Stimulated activated CD4-positive, alpha-beta T cell treated with anti-CD3 and anti-CD28 coated beads, Interleukin-12 subunit alpha, Interleukin-12 subunit beta, amount 100 ng/mL, for 48 hours (primary cell): ENCODE measurements at places on chromosomes 7 and 10.

DNA sequence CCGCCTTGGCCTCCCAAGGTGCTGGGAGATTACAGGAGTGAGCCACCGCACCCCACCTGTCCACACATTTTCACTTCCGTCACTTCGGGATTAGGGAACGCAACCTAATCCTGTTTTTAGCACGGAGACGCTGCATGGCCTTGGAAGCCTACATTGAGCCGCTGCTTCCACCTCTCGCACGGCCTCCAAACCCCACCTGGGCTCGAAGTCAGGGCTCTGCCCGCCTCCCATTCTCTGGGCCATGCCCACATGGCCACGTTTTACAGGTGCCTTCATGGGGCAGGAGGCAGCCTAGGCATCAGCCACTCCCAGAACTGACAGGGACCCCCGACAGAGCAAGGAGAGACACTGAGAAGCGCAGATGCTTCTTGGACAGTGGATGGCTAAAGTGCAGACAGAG is 100.6 kb downstream of the OAT start:
- no peak for DNase-seq

DNA sequence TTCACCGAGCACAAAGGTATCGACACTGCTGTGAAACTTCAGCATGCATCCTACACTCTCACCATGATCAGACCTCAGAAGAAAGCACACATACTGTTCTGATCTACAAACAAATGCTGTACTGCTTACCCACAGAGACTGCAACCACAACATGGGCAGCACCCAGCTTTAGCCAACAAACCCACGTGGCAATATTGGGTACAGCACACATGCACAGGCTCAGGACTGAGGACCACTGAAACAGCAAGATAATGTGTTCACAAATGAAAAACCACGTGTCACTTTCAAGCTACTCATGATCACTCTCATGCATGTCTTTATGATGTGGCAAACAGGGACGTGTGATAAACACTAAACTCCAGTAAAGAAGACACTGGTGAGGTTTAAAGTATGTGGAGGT is 119.3 kb upstream of the PTN start:
- DNase-seq: no peak

DNA sequence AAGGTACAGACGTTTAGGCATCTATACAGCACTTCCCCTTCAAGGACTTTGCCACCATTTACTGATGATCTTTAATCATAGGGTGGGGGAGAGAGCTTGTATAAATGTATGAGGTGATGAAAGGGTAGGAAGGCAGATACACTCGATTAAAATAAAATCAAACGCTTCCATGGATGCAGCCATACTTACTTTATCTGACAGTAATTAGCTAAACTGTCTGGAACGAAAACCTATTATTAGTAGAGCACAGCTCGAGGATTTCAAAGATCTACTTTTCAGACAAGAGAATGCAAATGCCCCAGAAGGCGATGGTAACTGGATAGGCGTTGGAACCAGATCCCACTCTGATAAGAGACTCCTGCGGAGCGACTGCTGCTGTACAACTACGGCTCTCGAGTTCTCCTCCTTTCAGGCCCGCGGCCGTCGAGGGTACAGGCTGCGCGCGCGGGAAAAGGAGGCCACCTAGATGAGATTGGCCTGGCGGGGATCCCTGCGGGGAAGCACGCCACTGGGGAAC is 3.1 kb upstream of the NKX2-3 start:
- DNase-seq: no peak

GRCh38 chr7:31957756-31958155 is 112.5 kb downstream of the PDE1C start:
- no peak for DNase-seq

DNA sequence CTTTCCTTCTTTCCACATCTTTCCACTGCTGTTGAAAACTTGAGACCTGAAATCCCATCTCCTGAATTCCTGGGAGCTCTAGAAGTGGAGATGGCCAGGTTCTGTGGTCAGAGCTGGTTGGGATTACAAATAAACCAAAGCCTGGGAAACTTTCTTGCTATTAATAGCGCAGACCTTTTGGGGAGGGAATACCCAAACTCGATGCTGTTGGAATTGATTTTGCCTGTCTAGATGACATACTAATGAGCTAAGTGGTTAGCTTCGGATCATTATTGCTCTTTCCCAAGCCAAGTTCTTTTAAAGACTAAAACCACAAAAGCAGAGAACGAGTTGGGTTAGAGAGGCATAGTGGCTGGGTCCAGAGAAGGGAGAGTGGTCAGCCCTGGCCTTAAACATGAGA is 76.6 kb downstream of the TCF7L2 start:
- no peak for DNase-seq

GRCh38 chr10:1679821-1680650 is 57.3 kb downstream of the ADARB2 start:
- no peak for DNase-seq

DNA sequence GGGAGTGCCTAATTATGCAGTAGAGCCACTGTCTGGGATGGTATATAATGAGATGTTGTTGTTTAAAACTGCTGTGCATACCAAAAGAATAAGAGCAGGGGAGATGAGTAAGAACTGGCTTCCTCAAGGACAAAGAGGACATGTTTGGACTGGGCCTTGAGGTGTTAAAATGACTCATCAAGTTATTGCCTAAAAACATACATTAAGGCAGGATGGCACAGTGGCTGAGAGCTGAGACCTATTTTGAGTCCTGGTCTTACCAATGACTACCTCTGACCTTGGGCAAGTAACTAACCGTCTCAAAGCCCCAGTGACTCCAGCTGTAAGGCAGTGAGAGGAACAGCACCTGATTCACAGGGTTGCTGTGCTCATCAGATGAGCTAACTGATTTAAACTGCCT is 71.1 kb downstream of the CFAP58 start:
- no peak for DNase-seq

- no peak for DNase-seq
Observed at GRCh38 chr10:68781613-68782574, 45.4 kb upstream of the STOX1 start.

- DNase-seq: no peak
Observed at GRCh38 chr7:68461430-68461829, 1136.8 kb upstream of the AUTS2 start.

GRCh38 chr7:43646603-43647338 is 63.9 kb downstream of the STK17A start:
- DNase-seq: no peak

- no peak for DNase-seq
Observed at GRCh38 chr7:78803501-78804127, 649.9 kb downstream of the MAGI2 start.

DNA sequence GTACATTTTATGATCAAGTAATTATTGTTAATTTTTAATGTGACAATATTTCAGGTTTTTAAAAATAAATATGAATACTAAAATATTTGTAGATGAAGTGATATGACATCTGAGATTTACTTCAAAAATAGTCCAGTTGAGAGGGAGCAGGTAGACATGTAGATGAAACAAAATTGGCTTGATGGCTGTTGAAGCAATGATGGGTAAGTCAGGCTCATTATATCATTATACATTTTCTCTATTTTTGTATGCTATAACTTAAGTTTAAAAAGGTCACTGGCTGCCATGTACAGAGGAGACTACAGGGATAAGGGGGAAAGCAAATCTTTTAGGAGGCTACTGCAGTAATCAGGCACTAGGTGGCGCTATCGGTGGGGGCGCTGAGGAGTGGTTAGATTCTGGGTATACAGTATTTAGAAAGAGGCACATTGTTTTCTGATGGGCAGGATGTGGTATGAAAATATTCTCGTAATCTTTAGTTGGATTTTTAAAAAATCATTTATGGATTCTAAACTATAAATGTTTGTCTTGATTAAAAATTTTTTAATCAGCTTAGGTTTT is 189.8 kb upstream of the IMMP2L start:
- peak; percentile 45 for DNase-seq

DNA sequence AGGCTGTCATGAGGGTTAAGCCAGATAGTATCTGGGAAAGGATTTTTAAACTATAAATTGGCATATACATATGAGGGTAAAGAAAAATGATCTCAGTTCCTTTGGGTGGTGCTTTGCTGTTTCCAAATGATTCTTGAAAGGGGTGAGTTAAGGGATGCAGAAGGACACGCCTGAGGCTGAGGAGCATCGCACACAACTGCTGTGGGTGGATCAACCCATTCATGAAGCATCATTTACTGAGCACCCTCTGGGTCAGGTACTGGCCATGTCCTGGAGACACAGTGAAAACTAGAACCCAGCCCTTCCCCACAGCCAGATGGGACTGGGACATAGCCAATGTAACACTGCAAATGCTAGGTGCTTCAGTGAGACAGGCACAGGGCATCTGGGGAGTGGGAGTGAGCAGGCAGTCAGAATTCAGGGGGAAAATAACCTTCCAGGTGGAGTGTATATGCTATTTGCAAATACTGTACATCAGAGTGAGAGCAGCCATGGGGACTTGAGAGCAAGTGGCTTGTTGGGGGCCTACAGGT is 112.1 kb downstream of the WDFY4 start:
- no peak for DNase-seq

DNA sequence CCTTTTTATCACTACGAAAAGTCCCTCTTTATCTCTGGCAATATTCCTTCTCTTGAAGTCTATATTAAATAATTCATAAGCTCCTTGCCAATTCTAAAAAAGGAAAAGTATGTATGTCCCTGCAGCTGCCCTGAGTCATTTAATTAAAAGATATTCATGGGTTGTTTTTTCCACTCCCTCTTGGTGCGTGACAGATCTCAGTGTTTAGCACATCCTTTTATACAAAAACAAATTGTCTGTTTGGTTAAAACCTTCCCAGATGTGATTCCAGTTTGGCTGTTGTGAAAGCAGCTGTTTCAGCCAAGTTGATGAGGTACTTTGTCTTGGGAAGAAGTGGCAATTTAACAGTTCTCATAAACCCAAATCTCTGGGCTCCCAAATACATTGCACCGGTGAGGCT is 33.8 kb upstream of the PRLHR start:
- DNase-seq: no peak

- no peak for DNase-seq
Observed at GRCh38 chr7:158695726-158696452, 8.7 kb downstream of the NCAPG2 start.

DNA sequence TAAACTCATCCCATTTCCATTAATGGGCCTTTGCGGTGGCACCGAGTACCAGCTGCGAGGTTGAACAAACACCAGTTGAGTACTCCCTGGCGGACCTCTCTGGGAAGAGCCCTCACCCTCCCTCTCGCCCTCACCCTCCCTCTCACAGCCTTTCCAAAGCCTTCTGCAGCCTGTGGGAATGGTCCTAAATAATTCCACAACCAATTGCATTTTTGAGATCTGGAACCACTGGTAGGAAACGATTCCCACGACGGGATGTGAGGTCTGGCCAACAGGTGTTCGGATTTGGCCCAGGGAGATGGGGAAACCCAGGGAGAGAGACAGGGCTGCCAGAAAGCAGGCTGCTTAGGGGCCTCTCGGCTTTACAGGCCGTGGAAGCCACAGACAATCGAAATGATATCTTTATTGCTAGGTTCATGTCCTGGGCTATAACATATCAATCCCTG is 5.3 kb downstream of the PTF1A start:
- no peak for DNase-seq

- DNase-seq: no peak
Observed at GRCh38 chr7:74561898-74562613, 95.5 kb upstream of the GTF2I start.

GRCh38 chr10:123458933-123459332 is 207.2 kb upstream of the GPR26 start:
- no peak for DNase-seq

DNA sequence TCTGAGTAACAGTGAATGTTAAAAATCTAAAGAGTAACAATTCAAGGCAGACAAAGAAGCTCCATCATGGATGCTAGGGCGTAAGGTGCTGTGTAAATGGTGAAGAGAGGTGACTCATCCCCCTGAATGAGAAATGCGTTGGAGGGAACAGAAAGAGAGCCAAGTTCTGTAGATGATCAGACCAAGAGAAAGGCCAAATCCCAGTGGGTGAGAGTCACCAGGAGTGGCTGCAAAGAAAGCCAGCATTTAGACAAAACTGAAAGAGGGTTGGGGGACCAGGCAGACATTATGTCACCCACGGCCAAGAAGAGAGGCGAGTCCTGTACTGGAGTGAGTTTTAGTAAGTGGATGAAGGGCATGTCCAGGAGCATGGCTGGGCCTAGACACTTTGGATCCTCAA is 153.1 kb downstream of the TRIL start:
- no peak for DNase-seq

GRCh38 chr7:90407484-90407821 is 4.2 kb downstream of the CLDN12 start:
- DNase-seq: no peak

DNA sequence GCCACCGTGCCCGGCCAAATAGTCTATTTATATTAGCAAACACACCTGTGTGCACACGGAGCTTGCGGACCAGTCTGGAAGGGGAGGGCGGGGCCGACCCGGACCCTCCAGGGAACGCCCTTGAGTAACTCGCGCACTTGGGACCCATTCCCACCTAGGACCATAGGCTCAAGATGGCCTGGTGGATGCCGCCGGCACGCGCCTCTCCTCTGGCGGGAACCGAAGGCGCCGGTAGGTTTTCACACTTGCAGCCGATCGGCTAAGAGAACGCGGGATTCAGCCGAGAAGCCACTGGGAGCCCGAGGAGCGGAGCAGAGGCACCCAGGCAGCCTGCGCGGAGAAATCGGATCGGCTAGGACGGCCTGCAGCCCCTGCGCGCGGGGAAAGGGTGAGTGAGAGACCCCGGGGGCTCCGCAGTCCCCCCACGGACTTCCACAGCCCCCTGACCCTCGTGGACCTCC is 18.9 kb downstream of the IFT22 start:
- no peak for DNase-seq

GRCh38 chr7:66379542-66380160 is 174.5 kb downstream of the TPST1 start:
- DNase-seq: no peak

GRCh38 chr10:115164220-115164619 is 71.1 kb downstream of the ATRNL1 start:
- no peak for DNase-seq

GRCh38 chr7:30901856-30902255 is 9.8 kb upstream of the AQP1 start:
- no peak for DNase-seq

- no peak for DNase-seq
Observed at GRCh38 chr7:133165001-133165400, 83.1 kb upstream of the CHCHD3 start.

GRCh38 chr7:74187915-74188675 is 13.9 kb downstream of the EIF4H start:
- no peak for DNase-seq

DNA sequence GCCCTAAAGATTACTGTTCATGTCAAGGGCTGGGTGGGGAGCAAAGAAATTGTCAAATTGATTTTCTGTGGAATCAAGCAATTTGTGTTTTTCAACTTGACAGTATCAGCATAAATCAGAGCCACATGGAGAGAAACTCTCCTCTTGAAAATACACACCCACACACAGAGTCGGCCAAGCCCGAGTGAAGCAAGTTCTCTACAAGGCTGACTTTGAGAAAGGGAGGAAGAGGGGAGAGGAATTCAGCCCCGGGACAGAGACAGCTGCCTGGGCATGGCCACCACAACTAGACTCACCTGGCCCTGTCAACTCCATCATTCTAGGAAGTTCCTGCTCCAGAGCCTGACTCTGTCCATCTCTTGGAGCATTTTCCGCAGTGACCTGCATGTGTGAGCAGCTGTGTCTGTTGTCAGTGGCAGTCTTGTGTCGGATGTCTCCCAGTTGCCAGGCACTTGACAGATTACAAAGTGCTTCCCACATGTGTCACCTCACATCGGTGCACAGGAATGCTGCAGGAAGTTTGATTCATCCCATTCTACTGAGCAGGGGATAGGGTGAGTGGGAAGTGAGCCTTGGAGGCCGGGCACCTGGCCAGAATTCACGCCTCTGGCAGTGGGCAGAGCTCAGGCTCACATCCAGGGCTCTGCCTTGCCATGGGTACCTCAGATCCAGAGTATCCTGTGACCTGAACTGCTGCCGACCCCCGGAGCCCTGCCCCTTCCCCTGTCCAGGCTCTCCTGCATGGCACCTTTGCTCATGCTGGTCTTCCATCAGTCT is 37.9 kb downstream of the ADAM12 start:
- DNase-seq: no peak
